D341Med (cell line): ENCODE measurements at places on chromosomes 2 and 18.

DNA sequence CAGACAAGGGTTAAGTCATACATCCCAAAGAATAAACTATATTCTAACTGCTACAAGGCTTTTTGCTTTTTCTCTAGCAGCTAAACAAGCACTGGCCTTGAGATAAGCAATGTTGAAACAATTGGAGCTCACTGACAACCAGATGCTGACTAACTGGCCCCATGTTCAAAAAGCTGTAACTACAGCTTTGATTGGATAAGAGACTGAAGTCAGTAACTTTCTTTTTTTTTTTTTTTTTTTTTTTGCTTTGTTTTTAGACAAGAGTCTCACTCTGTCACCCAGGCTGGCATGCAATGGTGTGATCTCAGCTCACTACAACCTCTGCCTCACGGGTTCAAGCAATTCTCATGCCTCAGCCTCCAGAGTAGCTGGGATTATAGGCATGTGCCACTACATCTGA lies 45.4 kb upstream of the TMEM163 start:
- DNase-seq, result no peak

DNA sequence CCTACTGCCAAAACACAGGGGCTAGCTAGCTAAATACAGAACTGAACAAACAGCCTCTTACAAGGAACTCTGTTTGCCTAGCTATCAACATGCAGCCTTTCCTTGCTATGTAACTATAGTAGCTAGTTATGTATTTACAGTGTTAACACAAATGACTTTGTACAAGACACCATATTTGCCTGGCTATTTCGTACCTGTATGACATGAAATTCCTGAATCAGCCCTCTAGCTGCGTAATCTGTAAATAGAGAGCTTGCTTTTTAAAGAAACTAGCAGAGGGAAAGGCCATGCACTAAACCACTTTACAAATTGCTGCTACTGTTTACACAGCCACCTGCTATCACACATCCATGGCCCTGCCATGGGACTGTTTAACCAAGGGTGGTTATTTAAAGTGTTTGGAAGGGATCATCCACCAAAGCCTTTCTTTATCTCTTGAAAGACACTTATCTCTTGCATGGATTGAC lies 248.7 kb downstream of the TFCP2L1 start:
- no peak for DNase-seq

DNA sequence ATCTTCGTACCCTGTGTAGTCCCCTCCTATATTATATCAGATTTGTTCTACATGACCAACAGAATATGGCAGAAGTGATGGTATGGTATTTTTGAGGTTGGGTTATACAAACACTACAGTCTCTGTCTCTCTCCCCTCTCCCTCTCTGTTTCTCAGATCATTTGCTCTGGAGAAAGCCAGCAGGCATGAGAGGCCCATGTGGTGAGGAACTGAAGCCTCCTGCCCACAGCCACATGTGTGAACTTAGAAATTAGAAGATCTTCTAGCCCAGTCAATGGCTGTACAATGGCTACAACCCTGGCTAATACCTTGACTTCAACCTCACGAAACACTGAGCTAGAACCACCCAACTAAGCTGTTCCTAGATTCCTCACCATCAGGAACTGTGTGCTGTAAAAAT lies 250.6 kb downstream of the SMAD2 start:
- DNase-seq, result no peak

GRCh38 chr2:67548317-67549201 lies 151.4 kb downstream of the ETAA1 start:
- DNase-seq, result no peak
